ENCODE measurements at places on chromosomes 13 and 19.

DNA sequence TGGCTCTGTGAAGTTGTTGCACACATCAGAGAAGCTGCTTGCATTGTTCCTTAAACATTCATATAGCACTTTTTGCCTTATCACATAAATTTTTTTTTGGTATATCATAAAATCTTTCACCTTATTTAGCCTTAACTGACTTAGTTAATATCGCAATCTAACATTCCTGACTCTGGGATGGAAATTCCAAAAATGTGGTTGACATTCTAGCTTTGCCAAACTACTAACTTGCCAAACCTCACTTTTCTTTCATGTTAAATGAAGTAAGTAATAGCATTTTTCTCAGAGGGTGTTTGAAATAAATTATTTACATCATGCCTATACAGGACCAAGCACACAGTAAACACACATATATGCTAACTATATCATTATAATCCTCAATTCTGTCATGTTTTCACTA, 736.9 kb upstream of the PCDH9 start:
- DNase-seq: no peak

DNA sequence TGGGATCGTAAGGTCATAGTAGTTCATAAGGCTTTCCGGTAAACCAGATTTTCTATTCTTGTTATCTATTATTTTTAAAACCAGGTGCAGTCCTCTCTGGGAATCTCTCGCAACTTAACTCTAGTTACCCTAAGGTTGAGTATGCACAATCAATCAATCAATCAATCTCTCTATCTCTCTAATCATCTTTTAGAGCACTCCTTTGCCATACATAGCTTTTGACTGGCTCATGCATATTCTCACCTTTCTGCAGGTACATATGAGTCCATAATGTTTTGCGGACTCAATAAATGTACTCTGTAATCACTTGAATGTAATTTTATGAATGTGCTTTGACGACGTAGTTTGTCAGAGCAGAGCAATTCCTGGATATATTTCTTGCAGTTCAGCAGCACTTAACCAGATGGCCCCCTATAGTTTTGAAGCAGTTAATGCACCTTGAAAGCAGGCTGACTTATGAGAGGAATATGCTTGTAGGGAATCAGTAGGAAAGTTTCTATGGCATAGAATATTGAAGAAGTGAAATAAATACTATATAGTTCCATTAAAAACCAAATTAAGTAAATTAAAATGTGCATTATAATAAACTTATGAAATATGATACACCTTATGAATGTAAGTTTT, 524.7 kb downstream of the GPC5 start:
- DNase-seq: no peak

GRCh38 chr13:20373861-20374260, 141.7 kb upstream of the GJB6 start:
- no peak for DNase-seq

DNA sequence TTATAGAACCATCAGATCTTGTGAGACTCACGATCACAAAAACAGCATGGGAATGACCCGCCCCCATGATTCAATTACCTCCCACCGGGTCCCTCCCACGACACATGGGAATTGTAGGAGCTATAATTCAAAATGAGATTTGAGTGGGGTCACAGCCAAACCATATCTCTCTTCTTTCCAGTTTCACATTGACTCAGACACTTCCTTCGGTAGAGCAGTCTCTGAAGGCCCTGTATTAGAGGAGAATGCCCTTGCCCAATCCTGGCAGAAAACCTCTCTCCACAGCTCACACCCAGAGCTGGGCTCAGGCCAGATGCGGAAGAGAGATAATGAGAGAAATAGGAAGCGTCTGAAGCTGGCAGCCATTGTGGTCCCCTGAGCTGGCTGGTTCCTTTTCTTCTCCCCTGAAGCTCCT, 72.4 kb upstream of the CLDN10 start:
- DNase-seq: no peak

- peak; percentile 60 for DNase-seq
Measured at GRCh38 chr13:52617070-52618060, 24.9 kb upstream of the HNRNPA1L2 start.
